Prostate gland (tissue), 2 donors: ENCODE measurements at places on chromosomes 5 and 9.

DNA sequence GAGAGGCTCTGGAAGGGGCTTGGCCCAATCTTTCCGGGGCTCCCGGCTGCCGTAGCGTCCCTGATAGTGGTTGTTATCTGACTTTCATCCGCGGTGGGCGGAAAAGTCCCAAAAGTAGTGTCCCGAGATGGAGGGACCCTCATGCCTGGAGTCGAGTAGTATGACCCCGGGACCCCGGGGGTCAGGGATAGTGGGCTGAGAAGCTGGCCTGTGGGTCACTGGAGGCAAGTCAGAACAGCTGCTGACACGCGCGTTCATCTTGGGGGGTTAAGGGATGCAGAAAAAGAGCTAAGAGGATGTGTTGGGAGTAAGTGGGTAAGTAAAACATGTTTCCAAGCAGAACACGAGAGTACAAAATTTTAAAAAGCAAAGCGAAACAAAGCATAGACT, 123.4 kb downstream of the TMEM161B start:
- DNase-seq: no peak

- no peak for DNase-seq
These were observed 37.1 kb downstream of the CPLANE1 start for GRCh38 chr5:37212096-37212495.

DNA sequence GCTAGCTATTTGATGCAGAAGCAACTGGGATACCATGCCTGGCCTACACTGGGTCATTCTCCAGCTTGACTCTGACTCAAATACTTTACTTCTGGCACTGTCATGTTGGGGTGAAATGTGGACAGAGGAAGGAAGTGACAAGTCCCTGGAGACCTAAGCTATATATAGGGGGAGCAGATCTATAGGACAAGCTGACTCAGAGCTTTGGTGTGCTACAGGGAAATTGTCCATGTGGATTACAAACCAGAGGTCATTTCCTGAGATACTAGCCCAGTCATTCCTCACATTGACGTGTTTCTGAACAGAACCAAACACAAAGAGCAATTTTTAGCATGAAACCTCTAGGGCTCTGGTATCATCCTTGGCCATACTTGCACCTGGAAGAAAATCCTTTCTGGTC, 531.6 kb upstream of the CLINT1 start:
- no peak for DNase-seq

DNA sequence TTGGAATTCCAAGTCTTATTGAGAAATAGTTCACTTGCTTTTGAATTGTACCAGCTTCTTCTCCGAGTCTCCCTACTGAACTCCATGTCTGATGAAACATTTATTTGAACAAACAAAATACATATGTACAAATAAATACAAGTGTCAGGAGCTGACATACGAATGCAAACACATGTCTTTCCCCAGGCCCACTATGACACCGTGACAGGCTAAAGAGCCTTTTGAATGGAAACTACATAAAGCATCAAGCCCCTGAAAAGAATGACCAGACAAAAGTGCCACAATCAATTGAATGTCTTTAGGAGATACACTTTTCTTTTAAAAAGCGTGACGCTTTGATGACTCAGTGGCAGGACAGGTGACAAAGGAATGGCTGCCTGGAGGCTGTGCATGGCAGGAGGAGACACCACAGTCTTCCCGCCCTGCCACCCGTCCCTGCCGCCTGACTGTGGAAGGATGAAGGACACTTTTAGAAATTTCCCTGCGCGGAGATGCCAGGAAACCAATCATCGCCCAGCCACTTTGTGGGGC, 112.4 kb upstream of the BNC2 start:
- DNase-seq: no peak

- no peak for DNase-seq
These were observed 52.1 kb upstream of the RNU6ATAC start for GRCh38 chr9:134216449-134216951.

- no peak for DNase-seq
These were observed 276.9 kb downstream of the CDH9 start for GRCh38 chr5:26761446-26761845.

- DNase-seq: no peak
These were observed at the start of gene ARID3C for GRCh38 chr9:34628656-34629490. Gene ARID3C, minus strand, starts transcription at chr9:34629066. Its CDS starts 1,052 bp downstream, at chr9:34628014.

GRCh38 chr9:80175286-80176150, 603.8 kb downstream of the TLE4 start:
- DNase-seq: no peak

GRCh38 chr9:89801742-89802670, 197.2 kb downstream of the GADD45G start:
- DNase-seq: no peak
